ENCODE measurements at places on chromosomes 16 and 17.
A peak's percentile ranks its signal among the peaks of the same experiment; 100 is the strongest.

DNA sequence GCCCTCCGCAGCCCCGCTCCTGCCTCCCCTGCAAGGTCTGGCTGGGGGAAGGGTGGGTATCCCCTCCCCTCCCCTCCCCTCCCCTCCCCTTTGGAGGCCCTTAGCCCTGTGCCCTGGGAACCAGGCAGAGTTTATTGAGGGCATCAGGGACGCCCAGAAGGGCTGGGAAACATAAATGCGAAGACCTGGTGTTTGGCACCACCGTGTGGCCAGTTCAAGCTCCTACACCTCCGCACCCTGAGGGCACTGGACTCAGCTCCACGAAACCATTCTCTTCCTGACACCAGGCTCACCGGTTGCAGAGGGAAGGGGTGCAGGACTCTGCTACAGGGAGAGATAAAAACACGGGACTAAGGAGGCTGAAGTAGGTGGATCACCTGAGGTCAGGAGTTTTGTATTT is 1.0 kb upstream of the AIPL1 start:
- peak; percentile 63 for DNase-seq

GRCh38 chr17:51472670-51473205 is 212.4 kb downstream of the UTP18 start:
- DNase-seq: no peak

DNA sequence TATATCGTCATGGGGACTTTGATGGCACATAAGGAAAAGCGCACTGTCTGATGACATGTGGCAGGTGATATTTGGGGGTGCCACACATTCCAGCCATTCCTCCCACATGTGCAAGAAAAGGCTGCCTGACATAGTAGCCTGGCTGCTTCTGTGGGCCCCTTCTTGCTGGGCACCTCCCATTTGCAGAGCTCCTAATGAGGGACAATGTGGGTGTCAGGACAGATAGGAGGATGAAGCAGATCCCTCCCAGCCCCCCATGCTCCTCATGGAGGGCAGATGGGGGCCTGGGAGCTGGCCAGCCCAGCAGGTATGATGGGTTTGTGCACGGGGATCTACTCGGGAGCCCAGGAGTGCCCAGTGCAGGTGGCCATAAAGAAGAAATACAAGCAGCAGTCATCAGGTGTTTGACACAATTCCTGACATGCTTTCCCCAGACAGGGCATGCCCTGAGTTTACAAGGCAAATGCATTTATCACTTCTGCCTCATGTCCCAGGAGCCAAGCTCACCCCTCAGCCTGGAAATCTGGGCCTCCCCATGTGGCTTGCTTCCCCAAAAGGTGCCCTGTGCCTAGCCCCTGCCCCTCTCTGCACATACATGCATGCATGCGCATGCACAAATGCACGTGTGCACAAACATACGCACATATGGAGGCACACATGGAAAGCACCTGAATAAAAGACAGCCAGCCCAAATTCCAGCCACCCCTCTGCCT is 260.6 kb upstream of the RPL38 start:
- DNase-seq: no peak

- DNase-seq: no peak
Measured at GRCh38 chr17:79945591-79946255, 89.9 kb downstream of the TBC1D16 start.

GRCh38 chr17:82950525-82951102 is 110.8 kb upstream of the ZNF750 start:
- DNase-seq: no peak

DNA sequence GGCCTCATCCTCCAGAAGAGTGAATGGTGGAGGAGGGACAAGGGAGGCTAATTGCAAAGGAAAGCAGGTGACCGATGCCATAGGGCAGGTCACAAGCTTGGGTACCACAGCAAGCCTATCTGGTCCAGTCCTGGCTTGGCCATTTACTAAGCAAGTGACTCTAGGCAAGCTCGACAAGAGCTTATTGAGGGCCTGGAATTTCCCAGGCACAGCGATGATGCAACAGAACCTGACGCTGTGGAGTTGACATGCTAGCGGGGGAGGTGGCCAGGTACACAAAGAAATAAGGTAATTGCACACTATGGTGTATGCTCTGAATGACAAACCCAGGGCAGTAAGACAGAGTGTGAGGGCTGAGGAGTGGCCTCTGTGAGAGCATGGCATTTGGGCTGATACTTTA is 98.5 kb downstream of the PGS1 start:
- DNase-seq: no peak

GRCh38 chr17:352421-353212 is at the start of gene RPH3AL:
Gene RPH3AL, minus strand, starts transcription at chr17:352807. Its CDS starts 25,264 bp downstream, at chr17:327543.
- DNase-seq: no peak

DNA sequence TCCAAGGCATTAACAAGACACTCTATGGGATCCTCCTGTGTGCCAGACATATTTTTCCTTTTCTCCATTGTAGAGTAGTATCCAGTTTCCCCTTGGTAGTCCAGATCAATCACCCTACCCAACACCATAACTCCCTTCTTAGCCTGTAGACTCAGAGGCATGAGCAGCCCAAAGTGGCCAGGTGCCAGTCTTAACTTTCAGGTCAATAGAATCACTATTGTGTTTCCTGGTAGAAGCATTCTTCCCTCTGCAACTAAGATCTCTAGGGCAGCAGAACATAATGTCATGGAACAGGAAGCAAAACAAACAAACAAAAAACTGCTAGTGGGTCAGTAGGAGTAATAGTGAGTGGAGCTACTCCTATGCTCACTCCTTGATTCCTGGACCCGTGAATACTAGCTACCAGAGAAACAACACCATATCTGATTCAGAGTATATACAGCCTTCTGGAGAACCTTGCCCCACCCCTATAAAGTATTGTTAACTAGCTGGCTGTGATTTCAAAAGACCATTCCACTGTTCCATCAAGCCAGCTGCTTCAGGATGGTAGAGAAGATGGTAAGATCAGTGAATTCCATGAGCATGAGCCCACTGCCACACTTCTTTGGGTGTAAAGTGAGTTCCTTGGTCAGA is 11.2 kb upstream of the CLEC19A start:
- no peak for DNase-seq

- DNase-seq: no peak
Measured at GRCh38 chr17:34781571-34782108, 179.6 kb downstream of the CCT6B start.

- DNase-seq: no peak
Measured at GRCh38 chr17:4548721-4549531, 6.3 kb downstream of the MYBBP1A start.

- no peak for DNase-seq
Measured at GRCh38 chr16:19232988-19233387, 52.5 kb upstream of the CLEC19A start.

Data from activated naive CD4-positive, alpha-beta T cell treated with Interleukin-2 at 50 U/mL for 16 hours (primary cell).